Suprapubic skin (tissue), 4 donors: ENCODE measurements at places on chromosomes 3 and 15. TPM values are rescaled to one million over a fixed set of nuclear protein-coding genes. Genes with fewer than 3 reads are reported as not detected.

Gene GOLGA8J
- total RNA-seq, result not detected

Gene EPHB3
- 152 TPM for total RNA-seq

- H3K4me3 ChIP-seq, result no peak overlapping the region
- no peaks in the 10 kb centered on the region for H3K36me3 ChIP-seq
- H3K4me1 ChIP-seq, result peaks cover 64% of the 10 kb centered on the region
- no peak for DNase-seq
Measured at GRCh38 chr15:90162956-90163355, 38.2 kb upstream of the SEMA4B start.

- no peaks in the 10 kb centered on the region for H3K36me3 ChIP-seq
- DNase-seq, result peak; percentile 64
- no peak overlapping the region for H3K4me3 ChIP-seq
- H3K27ac ChIP-seq, result no peak overlapping the region
Measured at GRCh38 chr3:45786801-45787495, 9.4 kb downstream of the SLC6A20 start.

DNA sequence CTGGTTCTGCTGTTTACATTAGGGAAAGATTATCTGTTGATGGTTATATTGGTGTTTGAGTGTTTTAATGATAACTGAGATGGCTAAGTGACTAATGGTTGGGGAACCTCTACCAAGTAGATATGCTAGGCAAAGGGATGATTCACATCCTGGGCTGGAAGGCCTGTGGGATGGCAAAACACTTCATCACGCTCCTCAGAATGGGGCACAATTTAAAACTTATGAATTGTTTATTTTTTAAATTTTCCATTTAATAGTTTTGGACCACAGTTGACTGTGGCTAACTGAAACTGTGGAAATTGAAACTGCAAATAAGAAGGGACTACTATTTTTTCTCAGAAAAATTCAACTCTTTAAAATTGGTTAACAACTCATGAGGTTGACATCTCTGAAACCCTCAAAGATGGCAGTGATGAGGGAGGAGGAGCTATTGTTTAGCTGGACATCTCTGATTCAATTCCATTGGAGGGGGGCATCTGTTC is 100.5 kb upstream of the ZBED2 start:
- no peaks in the 10 kb centered on the region for H3K36me3 ChIP-seq
- H3K4me3 ChIP-seq, result no peak overlapping the region
- no peak for DNase-seq
- H3K27me3 ChIP-seq, result no peaks in the 10 kb centered on the region
- no peaks in the 10 kb centered on the region for H3K4me1 ChIP-seq
- H3K27ac ChIP-seq, result no peak overlapping the region
